Stimulated activated CD4-positive, alpha-beta T cell treated with anti-CD3 and anti-CD28 coated beads, Interleukin-1b, Interleukin-23, amount 100 ng/mL, for 1 hour (primary cell): ENCODE measurements at places on chromosomes 4 and X.

DNA sequence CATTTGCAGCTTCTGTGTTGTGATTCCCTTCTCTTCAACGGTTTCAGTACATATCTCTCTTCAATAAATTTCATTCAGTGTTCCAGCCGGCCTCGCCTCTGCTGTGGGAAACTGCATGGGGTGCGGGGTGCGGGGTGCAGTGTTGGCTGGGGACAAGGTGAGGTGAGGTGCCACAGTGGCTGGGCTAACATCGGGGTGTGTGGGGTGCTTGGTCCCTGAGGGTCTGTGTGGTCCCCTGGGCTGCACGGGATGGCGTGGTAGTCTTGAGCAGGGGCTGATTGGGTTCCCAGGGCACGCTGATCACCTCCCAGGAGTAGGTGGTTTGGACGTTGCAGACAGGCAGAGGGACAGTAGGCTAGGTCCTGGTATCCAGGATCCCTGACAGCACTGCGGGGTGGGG lies 2.7 kb downstream of the PNMA6A start:
- no peak for DNase-seq

DNA sequence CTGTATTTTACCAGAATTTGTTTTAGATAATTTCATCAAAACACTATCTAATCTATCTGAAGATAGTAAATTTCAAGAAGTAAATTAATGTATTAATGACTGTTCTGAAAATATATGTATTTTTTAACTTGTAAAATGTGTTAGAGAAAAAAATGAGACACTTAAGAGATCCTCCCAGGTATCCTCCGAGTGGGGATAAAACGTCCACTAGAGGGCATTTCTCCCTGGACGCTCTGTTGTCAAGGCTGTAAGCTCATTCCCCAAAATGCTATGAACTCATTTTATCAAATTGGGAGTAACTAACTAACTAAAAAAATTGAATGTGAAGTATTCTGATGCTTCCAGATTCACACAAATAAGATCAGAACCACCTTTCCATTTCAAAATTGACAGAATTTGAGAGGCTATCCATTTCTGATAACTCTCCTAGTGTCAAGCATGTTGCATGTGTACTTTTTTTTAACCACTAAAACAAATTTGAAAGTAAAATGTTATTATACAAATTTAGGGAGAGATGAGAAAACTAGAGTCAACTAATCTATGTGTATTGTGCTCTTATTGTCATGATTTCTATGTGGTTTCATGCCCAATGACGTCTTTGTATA lies 337.3 kb upstream of the HS3ST1 start:
- DNase-seq = no peak

- no peak for DNase-seq
Measured at GRCh38 chr4:173990126-173990868, 293.2 kb downstream of the FBXO8 start.

DNA sequence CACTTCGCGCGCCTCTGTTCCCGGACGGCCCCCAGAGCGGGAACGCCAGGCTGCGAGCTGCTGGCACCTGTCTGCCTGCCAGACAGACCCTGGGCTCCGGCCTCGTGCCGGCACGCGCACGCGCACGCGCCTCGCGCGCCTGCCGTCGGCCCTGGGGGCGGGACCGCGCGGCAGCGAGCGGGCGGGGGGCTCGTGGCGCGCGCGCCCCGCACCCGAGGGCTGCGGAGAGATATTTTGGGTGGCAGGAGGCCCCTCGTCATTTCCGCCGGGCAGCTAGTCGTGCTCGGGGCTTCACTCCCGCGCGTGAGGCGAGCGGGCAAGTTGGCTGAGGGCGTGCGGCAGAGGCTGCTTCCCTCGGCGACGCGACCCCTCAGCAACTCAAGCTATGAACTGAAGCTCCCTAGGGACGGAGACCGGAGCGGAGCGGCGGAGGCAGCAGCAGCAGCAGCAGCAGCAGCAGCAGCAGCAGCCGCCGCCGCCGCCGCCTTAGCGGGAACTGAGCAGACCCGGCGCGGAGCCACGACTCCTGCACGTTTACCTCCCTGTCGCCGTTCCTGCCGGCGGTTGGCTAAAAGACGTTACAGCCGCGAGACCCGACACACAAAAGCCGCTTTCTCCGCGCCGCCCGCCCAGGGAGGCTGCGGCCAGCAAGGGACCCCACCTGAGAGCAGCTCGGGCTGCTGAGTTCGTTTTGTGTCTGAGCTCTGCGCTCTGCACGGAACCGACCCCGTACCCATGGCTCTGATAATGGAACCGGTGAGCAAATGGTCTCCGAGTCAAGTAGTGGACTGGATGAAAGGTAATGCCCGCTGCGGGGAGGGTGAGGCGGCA lies at the start of gene CNKSR2:
Gene CNKSR2 (plus strand): TSS at position 256 of the 831 bp plus-strand sequence. CDS start 480 bp downstream, at position 736.
- DNase-seq = peak; percentile 11

DNA sequence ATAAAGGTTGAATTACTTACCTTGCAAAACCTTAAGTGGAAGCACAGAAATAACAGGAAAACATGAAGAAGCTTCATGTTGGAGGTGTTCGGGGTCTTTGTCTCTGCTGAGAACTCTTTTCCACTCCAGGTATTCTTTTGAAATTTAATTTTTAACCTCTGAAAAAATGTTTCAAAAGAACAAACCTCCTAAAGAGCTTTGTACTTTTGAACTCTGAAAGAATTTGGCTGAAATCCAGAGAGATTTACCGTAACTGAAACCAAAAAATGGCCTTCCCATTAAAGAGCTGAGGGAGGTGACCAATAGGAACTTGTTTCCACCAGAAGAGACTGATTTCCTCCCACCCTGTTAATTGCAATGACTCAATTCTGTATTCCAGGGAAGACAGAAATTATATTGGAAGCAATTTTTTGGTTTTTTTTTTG lies at the start of gene CFI:
Gene CFI (minus strand): TSS at position 105 of the 425 bp plus-strand sequence. CDS start 28 bp downstream, at position 77.
- DNase-seq = no peak

DNA sequence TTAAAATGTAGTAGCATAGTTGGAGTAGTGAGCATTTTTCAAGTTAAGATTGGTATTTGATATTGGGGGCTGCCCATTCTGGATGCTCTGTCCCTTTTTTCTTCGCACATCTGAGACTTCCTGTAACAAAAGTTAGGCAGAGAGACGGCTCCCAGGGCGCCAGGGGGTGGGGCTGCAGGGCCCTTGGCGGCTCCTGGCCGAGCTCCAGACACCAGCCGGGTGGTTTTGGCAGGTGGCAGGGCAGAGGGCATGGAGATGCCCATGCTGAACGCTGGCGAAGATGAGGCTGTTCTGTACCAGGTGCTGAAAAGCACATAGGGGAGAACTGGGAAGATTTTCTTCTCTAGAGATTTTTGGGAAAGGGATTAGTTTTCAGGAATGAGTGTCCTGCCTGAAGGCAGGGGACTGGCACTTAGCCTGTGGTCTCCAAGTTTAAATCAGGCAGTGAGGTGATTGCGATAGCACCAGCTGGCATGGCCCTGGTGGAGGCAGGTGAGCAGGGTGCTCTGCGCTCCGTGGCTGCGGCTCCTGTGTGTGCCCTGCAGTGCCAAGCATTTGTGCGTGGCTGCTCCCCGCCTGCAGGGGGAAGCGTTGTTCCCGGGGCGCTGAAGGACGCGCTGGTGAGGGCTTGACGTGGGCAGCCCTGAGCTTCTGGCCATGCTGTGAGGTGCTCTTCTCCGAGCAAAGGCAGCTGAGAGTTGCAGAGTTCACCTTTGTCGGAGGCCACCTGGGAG lies 23.6 kb upstream of the HGFAC start:
- no peak for DNase-seq
